Renal pelvis (tissue), 12 donors: ENCODE measurements at places on chromosomes 5 and 9.

- no peak for DNase-seq
These were observed 38.9 kb downstream of the TPPP start for GRCh38 chr5:654071-654778.

- no peak for DNase-seq
These were observed 85.6 kb downstream of the DAB2IP start for GRCh38 chr9:121736934-121737462.

DNA sequence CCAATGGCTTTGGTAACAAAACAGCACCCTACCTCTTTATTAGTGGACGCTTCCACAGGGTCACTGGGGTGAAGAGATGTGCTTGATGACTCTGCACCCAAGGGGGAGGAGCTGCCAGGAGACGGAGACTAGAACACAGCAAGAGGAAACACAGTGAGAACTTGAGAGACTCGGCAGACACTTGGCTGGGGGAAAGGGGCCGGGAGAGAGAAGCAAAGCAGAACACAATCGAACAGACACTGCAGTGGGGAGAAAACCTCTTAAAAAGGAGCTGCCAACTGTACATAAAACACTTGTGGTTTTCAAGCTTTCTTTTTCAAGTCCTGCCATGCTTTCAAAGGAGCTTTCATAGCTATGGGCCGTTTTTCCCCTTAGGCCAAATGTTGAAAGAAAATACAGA, 151.0 kb downstream of the ENTREP1 start:
- no peak for DNase-seq

GRCh38 chr5:57503433-57503832, 20.8 kb upstream of the ACTBL2 start:
- DNase-seq = no peak

DNA sequence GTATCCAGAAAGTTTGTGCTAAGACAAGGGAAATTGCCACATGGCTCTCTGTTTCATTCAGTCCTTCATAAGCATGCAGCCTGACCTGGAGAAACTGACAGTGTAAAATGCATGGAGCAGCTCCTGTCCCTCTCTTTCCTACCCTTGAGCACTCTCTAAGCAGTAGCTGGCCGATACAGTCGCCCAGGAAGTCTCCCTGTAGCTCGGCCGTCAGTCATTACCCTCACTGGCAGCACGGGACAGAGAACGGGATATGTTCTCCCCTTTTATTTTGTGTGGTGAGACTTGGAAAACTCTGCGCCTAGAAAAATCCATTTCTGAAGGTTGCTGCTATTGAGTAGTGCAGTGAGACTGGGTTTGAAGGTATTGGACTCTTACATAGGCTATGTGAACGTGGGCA, 56.8 kb upstream of the KCNMB1 start:
- DNase-seq = no peak

GRCh38 chr5:1521671-1522600, 1.8 kb downstream of the LPCAT1 start:
- DNase-seq = no peak

- no peak for DNase-seq
These were observed 216.2 kb downstream of the AUH start for GRCh38 chr9:91145496-91145895.

- DNase-seq = no peak
These were observed 43.3 kb downstream of the IZUMO3 start for GRCh38 chr9:24502206-24502937.
